Kidney epithelial cell (primary cell): ENCODE measurements at places on chromosomes 3 and 15.

- no peak for DNase-seq
Measured at GRCh38 chr15:64355348-64355943, 527 bp downstream of the CSNK1G1 start.

DNA sequence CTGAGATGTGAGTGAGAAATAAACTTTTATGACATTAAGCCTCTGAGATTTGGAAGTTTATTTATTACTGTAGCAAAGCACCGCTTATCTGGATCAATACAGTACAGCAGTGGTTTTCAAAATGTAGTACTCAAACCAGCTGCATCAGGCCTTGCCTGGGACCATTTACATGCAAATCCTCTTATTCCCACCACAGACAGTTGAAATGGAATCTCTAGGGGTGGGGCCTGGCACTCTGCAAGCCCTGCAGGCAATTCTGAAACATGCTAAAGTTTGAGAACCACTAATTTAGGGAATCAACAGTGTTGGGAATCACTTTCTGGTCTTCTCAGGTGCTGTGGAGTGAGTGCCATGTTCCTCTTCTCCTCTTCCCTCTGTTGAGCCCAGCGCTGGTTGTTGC is 77.8 kb upstream of the TAMM41 start:
- DNase-seq: no peak

GRCh38 chr3:47348411-47349154 is 32.2 kb upstream of the PTPN23 start:
- DNase-seq: no peak

- DNase-seq: no peak
Measured at GRCh38 chr15:42490291-42490670, 660 bp downstream of the ZNF106 start.

GRCh38 chr15:64182859-64183370 is 20.1 kb upstream of the PPIB start:
- DNase-seq: no peak

DNA sequence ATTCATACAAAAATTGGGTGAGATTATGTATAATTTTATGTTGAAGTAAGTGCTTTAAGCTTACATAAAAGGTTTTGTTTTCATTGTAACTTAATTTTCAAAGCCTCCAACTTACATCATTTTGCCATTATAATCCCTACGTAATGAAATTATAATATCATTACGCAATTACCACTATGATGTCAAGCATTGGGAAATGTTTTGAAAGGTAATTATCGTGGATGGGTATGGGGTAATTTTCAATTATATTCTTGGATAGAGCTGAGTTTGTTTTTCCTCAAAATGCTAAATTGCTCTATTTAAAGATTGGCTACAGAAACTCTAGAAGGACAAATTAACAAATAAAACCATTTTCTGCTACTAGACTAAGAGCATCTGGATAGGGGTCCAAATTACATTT is 80.2 kb upstream of the FAM3D start:
- no peak for DNase-seq

DNA sequence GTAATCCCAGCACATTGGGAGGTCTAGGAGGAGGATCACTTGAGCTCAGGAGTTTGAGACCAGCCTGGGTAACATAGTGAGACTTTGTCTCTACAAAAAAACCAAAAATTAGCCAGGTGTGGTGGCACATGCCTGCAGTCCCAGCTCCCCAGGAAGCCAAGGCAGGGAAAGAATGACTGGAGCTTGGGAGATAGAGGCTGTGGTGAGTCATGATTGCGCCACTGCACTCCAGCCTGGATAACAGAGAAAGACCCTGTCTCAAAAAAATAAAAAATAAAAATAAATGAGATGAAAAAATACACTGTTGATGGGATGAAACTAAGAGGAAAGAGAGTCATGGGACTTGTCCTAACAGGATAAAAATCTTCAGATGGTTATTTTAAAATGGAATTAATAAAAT is 137.6 kb downstream of the IMPG2 start:
- no peak for DNase-seq

DNA sequence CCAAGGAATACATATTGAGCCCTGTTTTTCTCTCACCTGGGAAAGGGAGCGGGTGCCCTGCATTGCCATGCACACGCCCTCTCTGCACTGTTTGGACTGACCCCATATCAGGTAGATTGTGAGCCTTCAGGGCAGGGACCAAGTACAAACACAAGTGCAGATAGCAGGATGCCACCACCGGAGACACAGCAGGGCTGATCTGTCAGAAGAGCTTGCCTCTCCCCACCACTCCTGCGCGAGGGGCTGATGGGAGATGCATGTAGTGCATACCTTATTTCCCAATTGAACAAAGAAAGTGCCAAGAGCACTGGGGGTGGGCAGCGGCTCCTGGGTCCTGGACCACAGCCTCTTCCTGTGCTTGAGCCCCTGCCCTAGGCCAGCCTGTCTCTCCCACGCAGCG is 9.0 kb upstream of the SLCO2A1 start:
- no peak for DNase-seq
